Suppressor macrophage treated with lipopolysaccharide for 4 hours (primary cell): ENCODE measurements at places on chromosomes 13 and 19.

GRCh38 chr13:30382836-30383525 lies 39.3 kb upstream of the UBE2L5 start:
- DNase-seq = no peak

DNA sequence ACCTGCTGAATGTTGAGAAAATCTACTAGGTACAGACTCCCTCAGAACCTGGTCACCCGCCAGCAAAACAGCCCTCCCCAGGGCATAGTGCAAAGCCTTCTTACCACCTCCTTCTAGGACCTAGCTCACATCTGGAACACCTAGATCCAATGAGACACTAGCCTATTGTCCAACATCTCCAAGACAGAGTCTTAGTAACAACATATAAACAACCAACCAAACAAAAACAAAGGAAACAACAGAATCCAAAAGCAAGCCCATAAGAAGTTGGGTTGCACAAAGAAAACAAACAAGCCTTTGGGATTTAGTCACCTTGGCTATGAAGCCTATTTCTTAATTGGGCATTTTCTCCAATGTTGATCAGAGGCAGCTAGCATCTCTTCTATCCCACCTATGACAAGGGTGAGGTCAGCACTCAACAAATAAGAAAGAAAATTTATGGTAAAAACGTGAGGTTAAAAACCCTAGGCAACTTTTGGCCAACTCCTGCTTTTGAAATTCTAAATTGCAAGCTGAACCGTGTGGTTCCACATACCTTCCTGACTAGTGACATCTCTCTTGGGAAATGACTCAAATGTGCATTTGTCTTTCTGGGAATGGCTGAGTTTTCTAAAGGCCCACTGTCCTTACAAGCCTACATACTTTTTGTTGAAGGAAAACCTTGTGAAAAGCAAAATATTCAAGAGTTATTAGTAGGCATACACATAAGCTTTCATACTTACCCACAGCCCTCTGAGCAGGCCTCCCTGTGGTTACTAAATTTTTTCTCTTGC lies 66.7 kb downstream of the FAM216B start:
- no peak for DNase-seq

DNA sequence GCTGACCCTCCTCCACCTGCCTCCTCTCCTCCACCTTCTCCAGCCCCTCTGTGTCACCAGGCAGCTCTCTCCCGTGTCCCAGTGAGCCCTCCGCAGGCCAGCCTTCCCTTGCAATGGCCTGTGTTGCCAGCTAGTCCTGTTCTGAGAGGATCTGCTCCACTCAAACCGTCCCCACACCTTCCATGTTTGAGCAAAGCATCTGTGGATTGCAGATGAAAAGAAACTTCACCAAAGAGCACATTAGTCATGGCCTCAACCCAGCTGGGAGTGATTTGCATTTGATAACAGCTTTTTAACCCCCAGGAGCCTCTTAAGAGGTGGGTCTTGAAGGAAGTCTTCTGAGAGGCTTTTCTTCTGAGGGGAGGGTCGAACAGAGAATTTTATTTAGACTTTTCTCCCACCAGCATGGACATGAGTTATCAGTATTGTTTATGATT lies 72.8 kb downstream of the COL4A2 start:
- DNase-seq = no peak

GRCh38 chr19:11254666-11255065 lies 7.7 kb downstream of the DOCK6 start:
- DNase-seq = no peak

GRCh38 chr19:13090511-13091231 lies 12.0 kb downstream of the LYL1 start:
- no peak for DNase-seq

DNA sequence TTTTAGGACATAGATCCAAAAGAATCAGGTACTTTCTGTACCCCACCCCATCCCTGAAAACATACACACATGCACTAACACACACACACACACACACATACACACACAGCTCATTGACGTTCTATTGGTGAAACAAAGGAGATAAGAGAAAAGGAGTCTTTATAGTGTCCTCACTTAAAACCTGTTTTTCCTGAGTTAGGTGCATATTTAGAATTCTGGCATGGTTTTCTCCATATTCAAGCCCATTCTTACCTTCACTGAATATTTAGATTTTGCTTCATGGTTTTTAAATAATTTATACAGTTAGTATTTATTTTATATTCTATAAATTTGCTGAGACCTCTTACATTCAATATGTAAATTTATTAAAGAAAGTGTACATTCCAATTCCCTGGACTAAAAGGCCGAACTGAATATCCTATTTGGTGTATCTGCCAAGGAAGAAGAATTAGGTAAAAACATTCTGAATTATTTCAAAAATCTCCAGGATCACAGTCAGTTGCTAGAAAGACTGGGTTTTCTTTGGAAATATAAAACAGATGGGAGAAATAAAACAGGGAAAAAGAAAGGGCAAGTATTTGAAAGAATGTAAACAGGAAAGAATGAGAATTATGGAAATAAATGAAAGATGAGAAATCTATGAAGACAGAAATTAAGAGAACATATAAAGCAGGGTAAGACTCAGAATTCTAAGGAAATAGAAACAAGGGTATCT lies 556.2 kb downstream of the KCTD12 start:
- DNase-seq = no peak

GRCh38 chr19:1240925-1241324 lies 626 bp upstream of the ATP5F1D start:
- DNase-seq = no peak

GRCh38 chr13:54165581-54166215 lies 1137.1 kb downstream of the OLFM4 start:
- DNase-seq = no peak

- no peak for DNase-seq
Measured at GRCh38 chr13:62544928-62545327, 1129.3 kb upstream of the PCDH20 start.

GRCh38 chr19:4059891-4060620 lies 6.6 kb downstream of the ZBTB7A start:
- DNase-seq = peak; percentile 51

- DNase-seq = no peak
Measured at GRCh38 chr13:113577881-113578435, 6.6 kb upstream of the TFDP1 start.

DNA sequence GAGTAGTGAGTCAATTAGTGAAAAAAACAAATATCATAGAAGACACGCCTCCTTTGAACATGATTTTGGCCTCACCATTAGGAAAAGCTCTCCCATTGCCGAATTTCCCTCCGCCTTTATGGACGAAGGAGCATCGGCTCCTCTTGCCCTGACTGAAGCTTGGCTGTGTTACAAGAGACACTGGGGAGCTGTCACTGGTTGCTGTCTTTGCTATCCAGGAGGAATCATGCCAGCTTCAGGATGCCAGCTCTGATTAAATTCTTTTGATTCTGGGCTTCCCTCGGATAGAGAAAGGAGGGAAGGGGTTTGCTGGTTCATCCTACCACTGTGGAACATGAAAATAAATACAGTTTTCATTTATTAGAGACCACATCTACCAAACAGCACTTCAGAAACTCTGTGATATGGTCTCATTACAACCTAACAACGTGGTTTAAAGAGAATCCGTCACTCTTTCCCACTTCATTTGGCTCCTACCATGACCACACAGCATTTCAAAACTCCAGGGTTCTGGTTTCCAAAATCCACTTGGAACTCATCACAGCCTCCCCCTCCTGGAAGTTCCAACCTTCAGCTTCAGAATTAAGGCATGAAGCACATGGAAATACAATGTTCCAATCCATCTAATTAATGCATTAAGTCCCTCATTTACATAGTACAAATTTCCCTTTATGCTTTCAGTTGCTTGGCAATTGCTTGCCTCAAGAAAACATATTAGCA lies 446.0 kb downstream of the EFNB2 start:
- no peak for DNase-seq

DNA sequence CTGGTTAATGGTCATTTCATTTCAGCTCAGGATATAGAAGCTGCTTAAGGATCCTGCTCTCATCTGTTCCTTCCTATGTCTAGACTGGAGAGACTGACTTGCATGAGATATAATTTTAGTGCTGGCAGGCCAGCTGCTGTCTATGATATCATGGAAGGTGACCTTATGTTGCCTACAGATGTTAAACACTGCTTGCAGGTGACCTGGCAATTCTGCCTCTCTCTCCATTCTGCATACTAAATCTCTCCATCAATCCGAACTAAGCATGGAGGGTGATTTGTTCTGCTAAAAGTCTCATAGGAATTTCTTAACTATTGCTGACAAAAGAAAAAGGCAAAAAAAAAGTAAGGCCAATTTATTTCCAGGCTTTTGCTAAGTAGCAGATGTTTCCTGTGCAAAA lies 81.0 kb downstream of the CCNA1 start:
- no peak for DNase-seq

DNA sequence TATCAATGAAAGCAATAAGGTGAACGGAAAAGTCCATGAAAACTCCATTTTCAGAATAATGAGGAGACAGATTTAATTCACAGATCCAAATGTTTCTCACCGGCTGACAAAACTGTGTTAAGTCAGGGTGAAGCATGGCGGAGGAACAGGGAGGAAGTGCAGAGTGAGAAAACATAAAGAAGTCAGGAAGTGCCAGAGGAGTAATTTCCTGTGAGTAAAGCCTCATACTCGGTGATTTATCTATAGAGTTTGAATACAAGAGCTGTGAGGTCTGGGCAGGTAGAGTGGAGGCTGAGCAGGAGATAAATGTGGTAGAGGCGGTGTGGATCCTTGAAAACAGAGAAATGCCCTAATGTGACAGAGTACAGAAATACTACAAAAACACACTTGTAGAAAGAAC lies 11.4 kb downstream of the CARD8 start:
- peak; percentile 43 for DNase-seq
